ENCODE measurements at places on chromosomes 4 and X.

GRCh38 chrX:104669063-104669462 lies 103.1 kb downstream of the IL1RAPL2 start:
- DNase-seq = no peak

DNA sequence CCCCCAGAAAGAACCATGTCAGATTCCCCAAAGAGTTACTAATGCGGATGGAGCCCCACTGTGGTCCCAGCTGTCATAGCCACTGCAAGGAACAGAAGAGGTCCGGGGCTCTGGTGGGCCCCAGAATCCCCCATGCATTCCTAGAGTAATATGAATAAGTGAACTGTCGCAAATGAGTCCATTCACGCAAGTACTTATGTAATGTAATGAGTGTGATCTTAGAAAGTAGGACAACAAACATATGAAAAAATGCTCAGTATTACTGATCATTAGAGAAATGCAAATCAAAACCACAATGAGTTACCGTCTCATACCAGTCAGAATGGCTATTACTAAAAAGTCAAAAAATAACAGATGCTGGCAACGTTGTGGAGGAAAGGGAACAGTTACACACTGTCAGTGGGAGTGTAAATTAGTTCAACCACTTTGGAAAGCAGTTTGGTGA lies 141.5 kb upstream of the RBPJ start:
- DNase-seq = no peak

DNA sequence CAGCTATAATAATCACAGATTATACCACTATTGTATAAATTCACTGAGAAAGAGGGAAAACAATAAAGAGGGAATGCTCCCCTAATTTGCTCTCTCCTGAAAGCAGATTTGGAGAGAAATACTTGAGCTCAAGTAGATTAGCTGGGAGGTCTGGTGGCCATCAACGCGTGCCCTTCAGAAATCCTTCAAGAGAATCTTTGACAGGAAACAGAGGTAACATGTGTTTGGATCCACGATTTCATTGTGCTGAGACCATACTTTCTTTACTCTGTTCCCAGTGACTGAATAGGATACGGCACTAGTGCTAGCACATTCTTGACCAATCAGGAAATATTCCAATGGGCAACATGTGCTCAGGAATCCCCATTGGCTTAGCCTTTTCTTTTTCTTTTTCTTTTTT lies 1395.3 kb downstream of the RAPGEF2 start:
- DNase-seq = no peak

DNA sequence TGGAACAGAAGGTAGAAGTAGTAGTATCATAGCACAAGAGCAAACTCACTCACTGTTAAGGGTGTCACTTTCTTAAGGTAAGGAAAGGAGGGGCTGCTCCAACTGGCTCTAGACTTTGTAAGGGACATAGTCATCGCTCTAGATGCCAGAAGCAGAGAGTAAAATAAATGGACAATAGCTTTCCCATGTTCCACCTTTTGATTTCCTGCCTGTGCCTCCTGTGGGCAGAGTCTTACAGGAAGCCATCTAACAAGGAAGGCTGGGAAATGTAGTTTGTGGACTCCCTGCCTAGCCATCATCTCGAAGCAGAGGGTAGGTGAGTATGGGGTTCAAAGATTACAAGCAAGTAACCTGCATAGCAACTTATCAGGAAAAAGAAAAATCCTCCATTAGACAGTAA lies 1.7 kb upstream of the METTL14 start:
- no peak for DNase-seq

DNA sequence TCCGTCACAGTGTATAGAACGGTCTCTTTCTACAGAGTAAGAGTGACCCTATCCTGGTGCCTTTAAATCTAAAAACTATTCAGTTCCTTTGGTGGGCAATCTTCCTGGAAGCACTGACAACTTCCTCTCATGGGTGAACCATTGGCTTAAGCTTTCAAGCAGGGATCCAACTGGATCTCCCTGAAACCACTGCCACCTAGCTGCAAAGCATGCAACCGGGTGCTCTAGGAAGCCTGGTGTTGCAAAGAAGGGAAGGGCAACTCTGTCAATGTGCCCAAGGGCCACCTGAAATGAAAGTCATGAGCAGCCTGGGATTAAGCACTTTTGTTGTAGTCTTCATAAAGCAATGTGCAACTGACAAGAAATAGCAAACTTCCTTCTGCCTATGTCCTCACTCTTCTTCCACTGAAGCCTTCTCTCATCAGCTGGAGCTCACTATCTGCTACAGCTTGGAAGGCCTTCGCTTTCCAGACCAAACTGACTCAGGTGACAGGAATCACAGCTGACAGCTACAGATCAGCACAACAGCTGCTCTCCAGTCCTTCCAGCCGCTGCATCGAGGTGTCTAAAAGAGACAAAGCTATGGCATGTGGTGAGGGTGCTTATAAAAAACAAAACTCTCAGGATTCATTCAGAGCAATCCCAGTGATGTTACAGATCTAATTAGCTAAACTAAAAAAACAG lies 46.1 kb downstream of the SETD7 start:
- no peak for DNase-seq

GRCh38 chr4:46931981-46932380 lies 22.9 kb upstream of the COX7B2 start:
- DNase-seq = no peak

DNA sequence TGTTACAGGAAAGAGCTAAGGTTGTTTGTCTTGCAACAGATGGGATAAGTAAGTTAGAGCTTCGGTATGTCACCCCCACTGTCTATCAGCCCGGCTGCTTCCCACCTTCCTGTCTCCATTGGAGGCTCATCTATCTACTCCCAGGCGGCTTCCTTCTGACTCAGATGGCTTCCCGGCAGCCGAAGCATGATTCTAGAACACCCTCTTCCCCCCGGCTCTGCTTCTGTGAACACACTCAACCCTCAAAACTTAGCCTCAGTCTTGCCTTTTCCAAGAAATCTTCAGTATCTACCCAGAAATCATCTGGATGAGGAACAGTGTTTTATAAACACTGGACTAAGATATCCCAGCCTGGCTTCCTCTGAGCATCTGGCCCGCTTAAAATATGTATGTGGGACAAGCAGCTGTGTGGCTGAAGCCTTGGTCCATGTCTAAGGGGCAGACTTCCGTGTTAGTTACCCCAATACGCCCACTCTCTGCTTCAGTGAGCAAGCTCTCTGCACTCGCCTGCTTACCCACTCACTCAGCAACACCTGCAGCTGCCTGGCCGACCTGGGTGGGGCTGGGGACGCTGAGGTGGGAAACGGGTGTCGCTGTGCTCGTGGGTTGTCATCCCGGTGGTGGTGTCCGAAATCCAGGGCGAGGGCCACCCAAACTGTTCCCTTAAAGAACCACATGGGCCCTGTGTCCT lies 12.0 kb upstream of the SLC2A9 start:
- DNase-seq = no peak
